ENCODE measurements at places on chromosomes 12 and 14.

DNA sequence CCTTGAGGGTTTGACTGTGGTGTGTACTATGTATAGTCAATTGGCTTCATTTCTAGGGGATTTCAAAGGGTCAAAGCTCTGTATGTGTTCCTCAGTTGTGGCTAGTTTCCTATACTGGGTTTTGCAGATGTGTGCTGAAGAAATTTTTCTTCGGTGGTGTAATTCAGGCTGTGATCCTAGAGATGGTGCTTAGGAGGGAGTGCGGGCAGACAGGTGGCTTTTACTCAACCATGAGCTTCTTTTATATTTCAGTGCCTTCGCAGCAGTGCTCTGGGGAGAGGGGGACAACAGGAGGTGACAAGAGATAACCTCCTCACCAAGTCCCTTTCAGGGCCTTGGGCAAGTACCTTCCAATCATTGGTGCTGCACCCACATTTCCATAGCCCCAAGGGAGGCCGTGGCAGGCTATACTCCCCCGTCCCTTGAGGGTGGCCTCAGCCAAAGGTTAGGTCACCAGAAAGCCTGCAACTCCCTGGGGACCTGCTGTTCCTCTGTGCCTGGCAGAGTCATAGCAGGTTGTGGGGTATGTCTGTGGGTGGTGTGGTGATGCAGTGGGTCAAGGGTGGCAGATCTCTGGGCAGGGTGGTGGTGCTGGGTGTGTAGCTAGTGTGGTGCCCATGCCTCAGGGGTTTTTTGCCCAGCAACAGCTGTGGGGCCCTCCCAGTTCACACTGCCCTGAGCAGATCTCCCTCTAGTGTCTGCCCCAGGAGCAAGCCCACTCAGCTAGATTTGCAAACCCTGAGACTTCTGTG is 37.0 kb upstream of the TMX1 start:
- no peak for DNase-seq

GRCh38 chr14:72217135-72217534 is 284.9 kb downstream of the RGS6 start:
- no peak for DNase-seq

- DNase-seq = no peak
Measured at GRCh38 chr14:55781046-55781445, 201.0 kb downstream of the KTN1 start.

GRCh38 chr14:96735526-96735925 is 61.7 kb upstream of the VRK1 start:
- DNase-seq = no peak

- DNase-seq = peak; percentile 15
Measured at GRCh38 chr14:61997161-61997560, 234.9 kb downstream of the SNAPC1 start.

GRCh38 chr12:131528667-131529066 is 182.2 kb upstream of the SFSWAP start:
- DNase-seq = no peak

GRCh38 chr12:116876151-116876869 is 4.9 kb downstream of the HRK start:
- no peak for DNase-seq

DNA sequence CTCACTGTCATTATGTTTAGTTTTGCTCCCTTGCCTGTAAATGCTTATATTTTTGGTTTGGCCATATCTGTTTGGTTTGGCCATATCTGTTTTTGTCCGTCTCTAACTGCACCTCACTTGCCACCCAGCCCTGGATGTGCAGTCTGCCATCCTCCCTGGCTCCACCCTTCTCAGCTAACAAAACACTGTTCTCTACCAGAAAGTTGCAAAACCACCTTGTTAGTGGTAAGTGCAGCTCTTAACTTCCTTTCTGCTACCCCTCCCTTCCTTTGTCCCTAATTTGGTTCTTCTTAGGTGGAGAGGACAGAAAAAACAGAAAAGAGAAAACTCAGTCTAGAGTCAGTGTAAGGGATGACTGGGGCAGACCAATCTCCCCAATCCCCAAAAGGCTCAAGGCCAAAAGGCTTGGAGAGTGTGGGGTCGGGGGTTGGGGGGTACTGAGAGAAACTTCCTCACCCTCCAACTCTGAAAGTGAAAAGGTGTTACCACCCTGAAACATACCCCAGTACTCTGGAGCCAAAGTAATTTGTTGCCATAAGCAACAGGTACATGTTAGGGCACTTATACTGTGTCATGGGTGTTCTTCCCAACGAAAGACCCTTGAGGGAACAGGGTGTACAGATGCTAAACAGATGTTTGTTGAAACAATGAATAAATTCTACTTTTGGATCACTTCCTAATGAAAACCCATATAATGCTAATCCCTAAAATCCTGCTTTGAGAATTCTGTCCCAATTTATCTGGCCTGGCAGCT is 5.0 kb downstream of the BIN2 start:
- no peak for DNase-seq

- DNase-seq = no peak
Measured at GRCh38 chr12:55698241-55698955, 9.3 kb downstream of the ITGA7 start.

DNA sequence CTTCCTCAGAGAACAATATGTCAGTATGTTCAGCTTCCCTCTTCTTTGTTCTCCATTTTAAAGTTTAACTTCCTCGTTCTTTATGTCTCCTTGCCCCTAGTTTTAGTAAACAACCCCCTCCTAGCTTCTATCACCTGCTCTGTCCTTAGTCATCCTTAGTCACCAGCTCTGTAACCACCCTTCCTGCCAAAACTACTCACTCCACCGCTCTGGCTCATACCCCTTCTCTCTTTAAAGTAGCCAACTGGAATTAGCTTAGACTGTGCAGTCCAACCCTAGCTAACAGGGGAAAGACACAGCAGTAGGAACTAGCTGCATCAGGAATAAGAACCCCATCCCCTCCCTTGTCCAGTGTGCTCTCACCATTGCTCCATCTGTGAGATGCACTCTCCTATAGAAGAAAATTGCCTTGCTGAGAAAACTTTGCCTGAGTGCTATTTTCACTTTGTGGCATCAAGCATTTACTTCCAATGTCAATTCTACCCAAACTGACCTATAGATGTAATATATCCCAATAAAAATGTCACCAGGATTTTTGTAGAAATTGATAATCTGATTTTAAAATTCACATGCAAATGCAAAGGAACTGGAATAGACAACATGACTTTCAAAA is 603.2 kb downstream of the C12orf50 start:
- peak; percentile 71 for DNase-seq

GRCh38 chr12:56021889-56022497 is 1.1 kb downstream of the IKZF4 start:
- no peak for DNase-seq

GRCh38 chr12:86091681-86092080 is 164.5 kb downstream of the MGAT4C start:
- DNase-seq = no peak

DNA sequence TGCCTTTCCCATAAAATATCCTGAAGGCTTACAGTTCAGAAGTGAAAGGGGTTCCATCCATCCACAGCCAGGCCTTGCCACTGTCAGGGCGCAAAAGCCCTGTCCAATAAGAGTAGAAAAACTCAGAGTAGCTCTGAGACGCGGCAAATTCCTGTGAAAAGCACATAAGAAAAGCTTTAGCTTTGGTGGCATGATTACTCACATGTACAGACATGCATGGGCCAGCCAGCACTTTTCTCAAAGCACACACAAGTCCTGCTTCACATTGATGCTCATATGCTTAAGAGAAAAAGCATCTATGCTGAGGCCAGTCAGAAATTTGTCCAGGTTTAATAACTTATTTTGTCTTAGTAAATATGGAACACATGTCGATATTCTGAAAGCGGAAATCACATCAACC is 25.5 kb downstream of the CLEC1A start:
- DNase-seq = no peak

DNA sequence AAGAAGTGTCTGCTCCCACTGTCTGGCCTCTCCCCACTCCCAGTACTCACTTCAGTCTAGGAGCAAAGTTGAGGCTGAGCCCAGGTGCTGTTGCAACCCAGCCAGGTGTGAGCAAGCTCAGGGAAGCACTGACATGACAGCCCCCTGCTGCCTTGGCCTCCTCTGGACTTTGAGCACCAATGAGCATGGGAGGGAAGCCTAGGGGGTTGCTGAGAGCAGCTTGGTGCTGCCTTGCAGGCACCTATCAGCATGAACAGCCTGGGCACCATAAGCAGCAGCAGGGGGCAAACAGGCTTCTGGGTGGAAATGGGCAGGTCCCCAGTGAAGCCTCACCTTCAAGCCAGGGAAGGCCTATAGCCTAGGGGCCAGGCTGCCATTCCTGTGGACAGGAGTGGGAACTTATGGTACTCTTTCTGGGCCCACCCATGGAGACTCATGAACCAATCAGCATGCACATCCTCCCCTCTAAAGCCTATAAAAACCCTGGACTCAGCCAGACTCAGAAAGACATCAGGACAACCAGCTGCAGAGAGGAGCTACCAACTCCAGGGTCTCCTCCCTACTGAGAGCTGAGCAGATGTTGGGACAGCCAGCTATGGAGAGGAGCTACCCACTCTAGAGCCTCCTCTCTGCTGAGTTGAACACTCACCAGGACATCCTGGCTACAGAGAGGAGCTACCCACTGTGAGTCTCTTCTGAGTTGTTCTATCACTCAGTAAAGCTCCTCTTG is 49.3 kb downstream of the EGLN3 start:
- DNase-seq = no peak

DNA sequence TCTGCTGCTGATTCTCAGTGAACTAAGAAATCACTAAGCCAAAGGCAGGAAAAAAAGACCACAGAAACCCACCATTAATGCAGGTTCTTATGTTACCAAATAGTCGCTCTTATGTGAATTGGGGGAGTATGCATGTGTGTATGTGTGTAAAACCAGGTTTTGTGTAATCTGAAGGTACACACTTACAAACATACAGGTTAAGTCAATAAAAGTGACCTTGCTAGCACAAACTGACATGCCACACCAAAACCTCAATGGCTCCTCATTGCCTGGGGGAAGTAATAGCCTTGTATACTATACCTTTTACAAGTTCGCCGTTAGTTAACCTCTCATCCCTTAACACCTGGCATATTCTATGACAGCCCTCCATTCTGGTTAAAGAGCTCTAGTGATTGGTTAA is 29.8 kb upstream of the TMED10 start:
- DNase-seq = no peak

- peak; percentile 74 for DNase-seq
Measured at GRCh38 chr14:67618617-67619063, 1.1 kb upstream of the ARG2 start.

DNA sequence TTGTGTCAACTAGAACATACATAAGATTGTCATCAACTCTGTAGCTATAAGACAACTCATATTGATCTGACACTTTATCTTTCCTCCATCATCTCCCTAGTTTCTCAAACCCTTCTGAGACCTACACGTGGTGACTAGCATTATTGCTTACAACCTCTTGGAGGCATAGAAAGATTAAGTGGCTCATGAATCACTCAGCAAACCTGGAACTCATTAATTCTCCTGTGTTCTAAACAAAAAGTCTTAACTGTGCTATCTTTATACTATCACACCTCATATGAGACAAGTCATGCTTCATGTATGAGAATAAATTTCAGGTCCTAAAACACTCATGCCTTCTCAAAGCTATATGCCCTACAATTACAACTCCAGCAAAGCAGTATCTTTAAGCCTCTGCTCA is 408.6 kb upstream of the SYT1 start:
- DNase-seq = peak; percentile 24

DNA sequence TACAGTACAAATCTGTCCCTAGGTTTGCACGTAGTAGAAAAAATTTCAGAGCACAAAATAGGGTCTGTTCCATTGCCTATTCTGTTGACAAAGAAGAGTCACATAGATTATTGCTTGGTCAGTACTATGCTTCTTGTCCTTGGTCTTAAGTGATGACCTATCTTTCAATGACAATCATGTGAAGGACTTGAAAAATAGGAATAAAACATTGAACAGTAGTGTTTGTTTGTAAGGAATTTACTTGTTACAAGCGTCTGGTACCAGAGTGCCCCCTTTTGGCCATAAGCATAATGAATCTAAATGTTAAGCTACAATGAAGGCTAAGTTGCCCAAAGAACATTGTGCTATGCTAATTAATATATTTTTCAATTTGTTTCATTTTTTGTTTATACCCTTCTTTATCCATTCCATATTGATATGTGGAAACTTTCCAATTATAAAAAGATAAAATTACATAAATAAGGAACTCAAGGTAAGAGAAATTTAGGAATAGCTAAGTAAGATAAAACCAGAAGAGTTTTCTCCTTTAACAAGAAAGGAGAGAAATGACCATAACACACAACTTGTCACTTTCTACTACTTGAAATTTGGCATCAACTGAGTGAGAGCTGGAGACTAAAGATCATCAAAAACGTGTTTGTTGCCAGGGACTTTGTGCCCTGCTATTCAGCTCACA is 204.7 kb downstream of the EPS8 start:
- DNase-seq = peak; percentile 72

GRCh38 chr14:96112032-96112431 is 72.9 kb downstream of the C14orf132 start:
- no peak for DNase-seq

DNA sequence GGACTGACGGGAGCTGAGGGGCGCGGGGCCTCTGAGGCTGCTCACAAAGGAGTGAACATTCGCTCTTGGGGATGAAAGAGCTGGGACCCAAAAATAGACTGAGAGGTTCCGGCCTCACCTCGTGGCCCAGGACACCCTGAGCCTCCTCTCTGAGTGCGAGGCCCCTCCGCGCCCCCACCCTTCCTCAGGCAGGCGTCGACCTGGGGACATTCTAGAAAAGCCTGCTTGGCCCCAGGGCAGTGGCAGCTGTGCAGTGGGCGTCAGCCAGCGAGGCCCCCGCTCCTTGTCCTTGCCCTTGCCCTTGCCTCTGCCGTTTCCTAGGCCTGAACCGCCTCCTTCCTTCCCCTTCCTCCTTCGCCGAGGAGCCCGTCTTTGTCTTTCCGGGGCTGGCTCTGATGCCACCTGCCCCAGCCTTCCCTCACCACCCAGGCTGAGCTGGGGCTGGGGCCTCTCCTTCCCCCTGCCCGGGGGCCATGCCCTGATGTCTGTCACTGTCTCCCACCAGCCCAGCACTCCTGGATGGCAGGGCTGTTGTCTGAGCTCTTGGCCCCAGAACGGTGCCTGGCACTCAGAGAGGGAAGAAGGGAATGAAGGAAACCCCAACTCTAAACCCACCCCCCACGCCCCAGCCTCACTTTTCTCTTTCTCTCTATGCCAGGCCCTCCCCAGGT is 208.2 kb upstream of the RTL1 start:
- DNase-seq = no peak

GRCh38 chr14:23831596-23831995 is 122.0 kb upstream of the DHRS4 start:
- no peak for DNase-seq

- DNase-seq = no peak
Measured at GRCh38 chr12:70290116-70290515, 46.9 kb downstream of the CNOT2 start.

Measured in HCEC 1CT (cell line).